Large intestine (tissue), 12 donors: ENCODE measurements at places on chromosomes 11 and 22.
A peak's percentile ranks its signal among the peaks of the same experiment; 100 is the strongest.

DNA sequence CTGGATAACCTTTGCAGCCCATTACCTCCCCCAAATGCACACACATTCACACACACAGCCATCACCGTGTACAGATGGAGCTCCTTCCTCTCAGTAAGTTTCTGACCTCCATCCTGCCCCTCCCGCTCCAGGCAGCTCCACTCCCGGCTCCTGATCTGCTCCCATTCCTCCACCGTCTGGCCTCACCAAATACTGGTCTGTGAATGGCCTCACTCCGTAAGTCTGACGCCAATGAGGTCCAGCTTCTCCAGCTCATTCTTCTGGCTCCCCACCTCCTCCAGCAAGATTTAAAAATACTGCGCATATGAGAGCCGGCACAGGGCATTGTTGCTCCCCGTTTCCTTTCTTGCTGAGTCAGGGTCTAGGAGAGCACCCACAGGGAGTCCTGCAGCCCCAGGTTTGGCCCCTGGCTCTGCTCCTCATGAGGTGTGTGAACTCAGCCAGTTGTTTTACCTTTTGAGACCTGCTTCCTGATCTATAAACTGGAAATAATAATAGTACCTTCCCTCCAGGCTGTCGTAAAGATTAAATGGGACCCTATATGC, 14.0 kb upstream of the TUB start:
- no peaks in the 10 kb centered on the region for H3K36me3 ChIP-seq
- H3K27me3 ChIP-seq = peaks cover 2% of the 10 kb centered on the region
- DNase-seq = no peak
- peaks cover 6% of the 10 kb centered on the region for H3K4me1 ChIP-seq
- H3K27ac ChIP-seq = no peak overlapping the region
- H3K4me3 ChIP-seq = no peak overlapping the region

DNA sequence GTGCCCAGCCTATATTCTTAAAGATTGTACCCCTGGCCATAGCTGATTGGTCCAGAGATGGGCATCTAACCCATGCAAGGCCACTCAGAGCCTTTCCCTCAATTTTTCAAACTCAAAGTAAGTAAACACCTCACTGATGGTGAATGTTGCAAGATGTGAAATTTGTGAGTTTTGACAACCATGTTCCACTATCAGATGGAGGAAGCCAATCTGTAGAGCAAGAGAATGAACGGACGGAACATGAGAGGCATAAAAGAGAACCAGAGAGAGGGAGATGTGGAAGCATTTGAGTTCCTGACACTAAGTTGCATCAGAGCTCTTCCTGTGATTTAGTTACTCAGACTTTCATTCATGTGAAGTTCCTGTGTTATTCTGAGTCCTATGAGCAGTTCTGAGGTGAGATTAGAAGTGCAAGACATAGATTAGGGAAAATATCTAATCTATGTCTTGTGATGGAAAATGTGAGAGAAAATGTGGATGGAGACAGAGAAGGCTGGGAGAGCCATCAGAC, 73.3 kb downstream of the PRSS23 start:
- no peak overlapping the region for H3K4me3 ChIP-seq
- H3K4me1 ChIP-seq = no peaks in the 10 kb centered on the region
- H3K27ac ChIP-seq = no peak overlapping the region
- no peaks in the 10 kb centered on the region for H3K36me3 ChIP-seq

- H3K4me3 ChIP-seq = no peak overlapping the region
- no peaks in the 10 kb centered on the region for H3K36me3 ChIP-seq
- H3K4me1 ChIP-seq = peaks cover 3% of the 10 kb centered on the region
- no peak overlapping the region for H3K27ac ChIP-seq
Measured at GRCh38 chr11:120925944-120926343, 98.0 kb upstream of the TBCEL start.

- peak; percentile 48 for DNase-seq
- H3K27ac ChIP-seq = no peak overlapping the region
- H3K36me3 ChIP-seq = peaks cover 27% of the 10 kb centered on the region
Measured at GRCh38 chr11:46489656-46490560, 98.3 kb upstream of the CHRM4 start.
